ENCODE measurements at places on chromosomes 4 and X.

DNA sequence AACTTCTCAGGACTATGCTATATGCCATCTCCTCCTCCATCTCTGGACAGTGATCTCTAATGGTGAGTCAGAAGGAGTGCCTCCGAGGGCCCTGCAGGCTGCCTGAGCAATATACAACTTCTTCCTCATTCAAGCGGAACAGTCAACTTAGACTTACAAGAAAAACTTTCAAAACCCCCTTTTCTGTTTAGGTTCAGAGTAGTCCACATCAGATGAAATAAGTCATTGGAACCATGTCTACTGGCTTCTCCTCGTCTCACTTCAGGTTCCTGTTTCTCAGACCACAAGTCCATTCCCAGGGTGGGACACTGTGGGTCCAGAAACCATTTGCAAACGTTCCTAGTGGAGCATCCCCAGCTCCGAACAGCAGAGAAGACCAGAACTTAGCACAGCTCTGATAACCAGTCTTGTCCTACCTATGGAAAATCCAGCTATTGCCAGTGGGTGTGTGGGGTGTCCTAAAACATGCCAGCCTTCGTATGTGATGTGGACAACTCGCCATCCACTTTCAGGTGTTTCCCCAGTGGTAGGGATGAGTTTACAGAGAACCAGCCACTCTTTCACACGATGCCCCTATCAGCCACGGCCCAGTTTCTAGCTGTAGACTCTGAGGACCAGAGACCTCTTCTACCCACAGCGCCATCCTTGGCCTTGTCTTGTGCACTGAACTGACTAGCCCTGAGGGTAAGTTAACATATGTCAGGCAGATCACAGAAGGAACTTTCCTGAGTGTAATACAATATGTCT is 32.7 kb upstream of the NKRF start:
- no peak for DNase-seq

DNA sequence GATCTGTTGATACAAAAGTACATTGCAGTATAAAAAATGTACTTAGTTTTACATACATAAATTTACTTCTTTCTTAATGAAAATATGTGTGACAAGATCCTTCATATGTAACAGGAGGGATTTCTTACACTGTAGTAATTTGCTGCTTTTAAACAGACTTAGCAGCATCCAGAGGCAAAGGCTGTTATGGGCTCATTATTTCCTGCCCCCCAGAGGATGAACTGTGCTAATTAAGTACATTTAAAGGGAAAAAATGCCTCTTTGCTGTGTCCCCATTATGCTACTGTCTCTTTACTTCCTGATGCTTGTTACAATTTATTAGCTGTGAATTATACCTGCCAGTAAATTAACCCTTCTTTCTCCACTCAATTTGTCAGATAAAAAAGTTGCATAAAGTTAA is 47.1 kb downstream of the NDST3 start:
- no peak for DNase-seq

- no peak for DNase-seq
Observed at GRCh38 chr4:137070614-137071013, 461.7 kb downstream of the PCDH18 start.

- DNase-seq, result no peak
Observed at GRCh38 chrX:24301060-24301459, 12.8 kb downstream of the SUPT20HL2 start.

GRCh38 chrX:133005042-133005441 is 46.6 kb upstream of the HS6ST2 start:
- peak; percentile 25 for DNase-seq

GRCh38 chr4:123020285-123020684 is 97.9 kb upstream of the NUDT6 start:
- no peak for DNase-seq

DNA sequence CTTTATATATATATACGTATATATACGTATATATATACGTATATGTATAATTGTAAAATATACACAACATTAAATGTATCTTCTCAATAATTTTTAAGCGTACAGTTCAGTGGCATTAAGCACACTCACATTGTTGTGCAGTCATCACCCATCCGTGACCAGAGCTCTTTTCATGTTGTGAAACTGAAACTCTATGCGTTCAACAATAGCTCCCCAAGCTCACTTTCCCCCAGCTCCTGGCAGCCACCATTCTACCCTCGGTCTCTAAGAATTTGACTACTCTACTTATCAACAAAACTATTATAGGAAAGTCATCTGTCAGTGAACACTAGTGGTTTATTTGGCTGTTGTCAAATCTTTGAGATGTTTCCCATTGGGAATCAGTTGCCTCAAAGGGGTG is 621.8 kb upstream of the GALNT7 start:
- DNase-seq, result no peak

GRCh38 chr4:181944527-181944926 is 298.7 kb upstream of the TENM3 start:
- DNase-seq, result no peak

DNA sequence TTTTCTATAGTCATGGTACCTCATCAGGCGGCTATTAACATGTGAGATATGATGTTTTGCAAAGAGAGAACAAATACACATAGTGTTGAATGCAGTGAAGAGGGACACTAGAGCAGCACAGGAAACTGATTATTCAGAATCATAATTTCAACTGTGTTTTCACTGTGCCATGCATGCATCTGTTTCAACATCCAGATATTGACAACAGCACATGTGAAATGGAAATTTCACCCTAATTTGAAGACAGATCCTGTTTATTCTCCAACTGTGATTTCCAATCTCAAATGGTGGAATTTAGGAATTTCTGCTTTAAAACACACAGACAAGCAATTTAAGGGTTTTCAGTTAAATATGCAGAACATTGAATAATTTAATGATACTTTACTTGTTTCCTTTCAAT is 288.6 kb downstream of the KCTD8 start:
- DNase-seq, result no peak

Measured in NB4 (cell line).